Effector CD8-positive, alpha-beta T cell (primary cell): ENCODE measurements at places on chromosomes 3 and 15.

DNA sequence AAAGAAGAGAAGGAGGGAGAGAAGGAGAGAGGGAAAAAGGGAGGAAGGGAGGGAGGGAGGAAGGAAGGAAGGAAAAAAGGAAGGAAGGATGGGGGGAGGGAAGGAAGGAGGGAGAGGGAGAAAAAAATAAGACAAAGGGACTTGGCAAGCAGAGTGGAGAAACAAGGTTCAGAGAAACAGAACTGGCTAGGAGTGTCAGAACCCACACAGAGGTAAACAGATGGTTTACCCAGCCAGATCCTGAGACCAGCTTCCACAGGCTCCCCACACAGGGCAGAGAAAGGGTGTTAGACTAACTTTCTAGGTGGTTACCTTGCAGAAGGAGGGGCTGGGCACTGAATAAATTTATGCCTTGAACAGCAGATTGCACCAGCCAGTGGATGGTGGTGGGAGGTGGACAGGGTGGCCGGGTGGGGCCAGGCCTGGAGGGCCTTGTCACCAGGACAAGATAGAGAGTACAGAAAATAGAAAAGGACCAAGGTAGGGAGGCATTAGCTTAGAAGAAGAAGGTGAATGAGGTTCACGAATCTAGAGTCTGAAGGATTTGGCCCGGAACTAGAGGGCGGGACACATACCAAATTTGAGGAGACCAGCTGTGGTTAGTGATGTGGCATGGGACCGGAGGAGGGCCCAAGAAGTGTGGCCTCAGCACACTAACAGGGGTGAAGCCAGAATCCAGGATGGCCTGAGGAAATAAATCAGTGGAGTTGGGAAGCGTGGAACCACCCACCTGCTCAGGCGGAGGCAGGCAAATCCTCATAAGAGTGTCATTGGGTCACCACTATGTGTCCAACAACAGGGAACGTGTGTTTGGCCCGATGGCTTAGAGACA lies 1.2 kb upstream of the TM4SF1 start:
- DNase-seq: no peak

DNA sequence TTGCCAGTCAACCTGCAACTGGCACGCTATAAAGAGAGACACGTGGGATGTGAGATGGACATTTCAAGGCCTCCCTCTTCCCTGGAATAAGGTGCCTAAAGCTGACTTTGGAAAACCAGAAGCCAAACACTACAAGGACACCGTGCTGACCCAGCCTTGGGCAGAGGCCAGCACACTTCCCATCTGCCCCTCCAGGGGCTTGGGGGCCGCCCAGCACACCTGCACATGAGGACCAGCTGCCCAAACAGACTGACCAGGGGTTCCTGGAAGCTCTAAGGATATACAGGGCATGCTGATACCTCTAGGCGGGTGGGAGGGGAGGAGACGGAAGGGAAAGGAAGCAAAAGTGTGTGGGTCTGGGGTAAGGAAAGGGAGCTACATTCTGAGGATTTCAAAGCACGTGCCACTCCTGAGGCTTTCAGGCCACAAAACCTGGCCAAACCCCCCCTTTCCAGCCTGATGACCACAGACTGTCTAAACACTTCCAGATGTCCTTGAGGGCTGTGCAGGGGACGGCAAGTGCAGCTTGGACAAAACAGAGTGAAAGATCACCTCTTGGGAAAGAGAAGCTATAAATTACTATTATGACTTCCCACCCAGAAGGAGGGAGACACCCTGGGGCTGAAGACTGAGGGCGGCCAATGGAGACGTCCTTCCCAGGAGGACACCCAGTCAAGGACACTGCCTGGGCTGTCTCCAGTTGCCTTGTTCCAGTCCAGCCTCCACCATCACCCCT lies 57.9 kb downstream of the ADCY5 start:
- DNase-seq: no peak

DNA sequence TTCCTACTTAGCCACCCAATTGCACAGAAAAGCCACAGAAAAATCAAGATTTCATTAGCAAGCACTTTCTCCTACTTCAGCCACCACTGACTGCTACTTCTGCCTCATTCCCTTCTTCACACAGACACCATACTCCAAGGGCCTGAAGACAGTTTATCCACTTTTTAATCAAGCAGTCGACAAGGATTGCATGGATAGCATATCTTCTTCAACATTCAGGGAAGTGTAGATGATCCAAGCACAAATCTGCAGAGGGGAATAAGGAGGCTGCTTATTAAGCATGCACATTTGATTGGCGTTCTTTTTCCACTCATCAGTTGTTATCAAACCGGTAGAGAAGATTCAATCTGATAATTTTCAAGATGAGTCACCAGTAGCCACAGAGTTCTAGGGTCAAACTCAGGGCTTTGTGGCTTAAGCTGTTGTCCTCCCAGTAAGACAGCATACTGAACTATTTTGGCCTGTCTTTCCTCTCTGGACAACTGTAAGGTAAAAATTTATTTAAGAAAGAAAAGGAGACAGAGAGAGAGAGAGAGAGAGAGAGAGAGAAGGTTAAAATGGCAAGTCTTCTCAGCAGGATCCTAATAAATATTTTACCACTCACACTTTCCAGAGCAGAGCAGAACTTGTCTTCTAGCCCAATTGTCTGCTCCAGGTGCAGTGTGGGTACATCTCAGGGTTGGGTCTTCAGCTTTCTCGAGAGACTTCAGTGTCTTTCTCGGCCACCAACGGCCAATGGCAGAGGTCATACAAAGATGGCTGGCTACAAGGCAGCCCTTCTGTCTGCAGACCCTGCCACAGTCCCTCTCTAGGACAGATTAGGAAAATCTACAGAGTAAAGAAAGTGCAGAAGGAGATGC lies 80.6 kb upstream of the BHLHE40 start:
- DNase-seq: no peak

GRCh38 chr3:118229196-118229595 lies 805.5 kb downstream of the IGSF11 start:
- no peak for DNase-seq

DNA sequence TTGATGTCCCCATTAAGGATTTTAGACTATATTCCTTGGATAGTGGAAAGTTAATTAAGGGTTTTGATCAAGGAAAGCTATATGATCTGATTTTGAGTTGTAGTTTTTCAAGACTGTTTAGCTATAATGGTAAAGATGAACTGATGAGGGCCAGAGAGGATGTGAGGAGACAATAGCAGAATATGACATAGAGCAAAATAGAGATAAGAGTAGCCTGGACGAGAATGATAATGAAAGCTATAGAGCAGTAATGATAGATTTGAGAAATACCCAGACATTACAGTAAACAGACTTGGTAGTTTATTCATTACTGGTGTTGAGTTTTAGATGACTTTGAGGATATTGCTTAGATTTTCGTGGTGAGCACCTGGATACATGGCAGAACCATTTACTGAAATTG lies 3.8 kb downstream of the SUCNR1 start:
- DNase-seq: no peak
